ENCODE measurements at places on chromosomes 5 and 9.

DNA sequence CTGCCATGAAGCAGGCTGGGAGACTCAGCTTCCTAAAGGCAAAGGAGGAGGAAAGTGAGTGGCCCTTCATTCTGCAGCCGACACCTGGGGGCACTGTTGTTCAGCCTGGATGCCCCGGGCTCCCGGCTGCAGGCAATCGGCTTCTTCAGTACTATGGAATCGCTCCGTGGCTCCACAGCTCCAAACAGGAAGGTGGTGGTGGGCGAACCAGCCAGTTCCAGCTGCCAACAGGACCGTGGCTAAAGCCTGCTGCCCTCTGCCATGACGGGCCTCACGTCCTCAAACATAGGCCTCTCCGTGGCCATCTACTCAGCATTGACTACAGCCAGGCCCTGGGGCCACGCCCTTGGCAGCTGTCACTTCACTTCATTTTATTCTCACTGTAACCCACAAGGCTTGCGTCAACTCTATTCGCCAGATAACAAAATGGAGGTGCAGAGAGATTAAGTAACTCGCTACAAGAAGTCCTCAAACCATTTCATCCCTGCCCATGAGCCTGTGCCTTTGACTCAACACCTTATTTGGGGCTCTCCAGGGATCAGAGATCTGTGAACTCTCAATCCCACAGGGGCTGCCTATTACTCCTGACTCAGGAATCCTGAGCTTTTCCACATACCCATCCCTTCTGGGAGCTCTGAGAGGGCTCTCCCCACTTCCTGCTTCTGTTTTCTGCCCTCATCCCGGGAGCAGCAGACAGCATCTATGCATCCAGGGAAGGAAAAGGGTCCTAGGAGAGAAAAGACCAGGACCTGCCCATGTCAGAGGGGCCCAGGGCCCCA is 38.0 kb downstream of the PAX5 start:
- DNase-seq = peak; percentile 63

GRCh38 chr9:77957652-77958051 is 74.0 kb downstream of the GNAQ start:
- no peak for DNase-seq

- no peak for DNase-seq
Measured at GRCh38 chr5:120162321-120162720, 301.8 kb upstream of the PRR16 start.

GRCh38 chr9:96495341-96495740 is 45.4 kb downstream of the HABP4 start:
- DNase-seq = no peak

- DNase-seq = peak; percentile 10
Measured at GRCh38 chr9:101235105-101235866, 149.5 kb downstream of the BAAT start.

- DNase-seq = no peak
Measured at GRCh38 chr5:131239686-131240085, 24.2 kb upstream of the CDC42SE2 start.

DNA sequence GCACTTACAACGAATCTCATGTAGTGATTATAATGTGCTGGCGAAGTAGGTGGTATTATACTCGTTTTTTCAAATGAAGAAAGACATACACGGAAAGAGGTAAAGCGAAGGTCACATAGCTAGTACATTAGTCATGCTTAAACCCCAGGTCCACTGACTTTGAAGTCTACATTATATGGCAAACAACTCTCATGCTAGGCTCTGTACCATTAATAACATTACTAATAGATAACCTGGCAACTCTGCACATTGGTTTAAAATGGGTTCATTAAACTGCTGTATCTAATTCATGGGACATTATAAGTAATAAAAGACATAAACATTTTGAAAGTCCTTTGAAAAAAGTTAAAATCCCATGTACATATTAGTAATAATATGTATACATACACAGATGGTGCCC is 21.2 kb downstream of the FYB1 start:
- DNase-seq = peak; percentile 58
